ENCODE measurements at places on chromosomes 2 and 18.

- no peak for DNase-seq
These were observed 392.5 kb upstream of the CDH7 start for GRCh38 chr18:65358306-65358705.

GRCh38 chr2:48250943-48251342 lies 279.0 kb upstream of the STON1 start:
- DNase-seq = no peak

DNA sequence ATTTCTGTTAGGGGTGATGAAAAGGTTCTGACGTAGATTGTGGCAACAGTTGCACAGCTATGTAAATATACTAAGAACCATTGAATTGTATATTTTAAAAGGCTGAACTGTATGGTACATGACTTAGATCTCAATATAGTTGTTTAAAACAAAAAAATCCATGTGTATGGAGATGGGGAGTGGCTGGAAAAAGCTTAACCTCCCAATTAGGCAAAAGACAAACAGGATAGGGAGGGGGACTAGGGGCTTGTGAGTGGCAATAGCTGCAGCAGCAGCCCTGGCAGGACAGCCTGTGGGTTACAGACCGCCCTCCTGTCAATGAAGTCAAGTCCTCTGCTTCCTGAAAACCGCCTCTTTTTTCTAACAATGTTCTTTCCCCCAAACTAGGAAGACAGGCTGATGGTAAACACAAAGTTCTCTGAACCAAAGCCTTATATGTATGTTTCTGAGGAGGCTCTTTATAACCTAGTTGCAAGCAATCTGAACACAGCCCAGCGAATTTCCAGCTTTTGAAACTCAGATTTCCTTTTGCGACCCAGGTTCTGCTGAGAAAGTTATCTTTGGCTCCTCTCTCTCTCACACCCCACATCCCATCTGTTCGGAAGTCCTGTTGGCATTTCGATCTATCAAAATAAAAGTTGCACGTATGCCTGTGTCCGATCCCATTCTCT lies 10.3 kb downstream of the ATP8B1 start:
- peak; percentile 26 for DNase-seq

GRCh38 chr2:74882299-74882687 lies 48.4 kb downstream of the HK2 start:
- DNase-seq = no peak

DNA sequence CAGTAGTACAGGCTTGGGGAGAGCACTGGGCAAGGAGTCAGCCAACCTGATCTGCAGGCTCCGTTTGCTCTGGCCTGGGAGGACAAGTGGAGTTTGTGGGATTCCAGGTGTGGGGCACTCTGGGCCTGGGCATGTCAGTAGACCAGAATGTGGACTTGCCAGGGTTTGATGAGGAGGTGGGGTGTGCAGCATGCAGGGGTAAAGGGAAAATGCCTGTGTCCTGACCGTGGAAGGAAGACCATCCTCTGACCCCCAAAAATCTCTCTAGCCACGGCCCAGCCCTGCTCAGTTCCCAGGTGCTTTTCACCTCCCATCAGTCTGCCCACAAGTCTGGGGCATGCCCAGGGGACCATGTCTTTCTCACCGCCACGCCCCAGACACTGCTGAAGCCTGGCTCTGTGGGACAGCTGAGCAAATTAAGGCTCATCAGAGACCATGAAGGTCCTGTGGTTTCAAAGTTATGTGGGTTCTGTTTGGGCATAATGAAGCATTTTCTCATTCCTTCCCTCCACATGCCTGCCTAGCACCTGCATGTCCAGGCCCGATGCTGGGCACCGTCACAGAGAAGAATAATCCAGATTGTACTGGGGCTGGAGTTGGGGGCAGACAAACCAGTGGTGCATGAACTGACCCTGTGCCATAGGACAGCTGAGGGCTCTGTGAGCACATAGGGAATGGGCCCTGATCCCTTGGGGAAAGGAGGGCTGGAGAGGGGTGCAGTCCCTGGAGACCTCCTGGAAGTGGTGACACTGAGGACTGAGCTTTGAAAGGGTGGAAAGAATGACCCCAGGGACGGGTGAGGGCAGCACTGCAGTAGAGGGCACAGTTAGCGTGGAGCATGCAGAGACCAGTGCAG lies 6.5 kb upstream of the KCNF1 start:
- no peak for DNase-seq
